ENCODE measurements at places on chromosomes 2 and 18. TPM values are rescaled to one million over a fixed set of nuclear protein-coding genes. Genes with fewer than 3 reads are reported as not detected.

NCOA1 gene
- total RNA-seq: 46.5 TPM

APCDD1 gene
- 30.7 TPM for total RNA-seq

DNA sequence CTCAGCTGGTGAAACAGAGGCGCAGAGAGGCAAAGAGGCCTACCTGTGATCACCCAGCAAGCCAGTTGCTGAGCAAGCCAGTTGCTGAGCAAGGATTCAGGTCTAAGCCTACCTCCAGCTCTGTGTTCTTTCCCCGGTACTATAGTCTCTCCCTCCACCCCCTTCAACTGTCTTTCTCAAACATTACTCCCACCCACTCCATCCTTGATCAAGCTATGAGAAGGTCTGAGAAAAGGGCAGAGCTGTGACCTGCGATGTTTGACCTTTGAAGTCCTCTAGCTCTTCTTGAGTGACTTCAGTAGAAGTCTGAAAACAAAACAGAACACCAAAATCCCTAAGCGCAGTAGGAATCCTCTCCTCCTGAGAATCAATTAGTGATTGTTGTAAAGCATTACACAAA, 665.2 kb upstream of the ID2 start:
- H3K27me3 ChIP-seq: no peaks in the 10 kb centered on the region
- DNase-seq: no peak
- no peak overlapping the region for H3K27ac ChIP-seq

GRCh38 chr2:128690869-128691268, 372.2 kb upstream of the HS6ST1 start:
- H3K27ac ChIP-seq: no peak overlapping the region
- no peaks in the 10 kb centered on the region for H3K36me3 ChIP-seq
- DNase-seq: no peak
- no peak overlapping the region for H3K4me3 ChIP-seq
- H3K27me3 ChIP-seq: no peaks in the 10 kb centered on the region

SAG gene
- total RNA-seq: not detected

DNA sequence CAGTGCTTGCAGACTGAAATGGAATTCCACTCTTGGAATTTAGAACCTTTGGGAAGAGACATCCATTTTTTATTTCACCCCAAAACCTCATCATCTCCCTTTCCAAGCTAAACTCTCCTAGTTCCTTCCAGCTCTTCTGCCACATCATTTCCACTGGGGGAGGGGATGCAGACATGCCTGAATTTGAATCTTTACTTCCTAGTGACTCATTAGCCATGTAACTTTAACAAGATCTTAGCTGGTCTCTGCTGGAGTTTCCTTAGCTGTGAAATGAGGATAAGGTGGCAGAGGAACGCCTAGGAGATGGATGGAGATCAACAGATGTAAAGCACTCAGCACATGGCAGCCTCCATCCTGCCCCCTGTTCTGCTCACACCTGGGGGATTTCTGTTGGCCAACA, 266.8 kb downstream of the EN1 start:
- no peaks in the 10 kb centered on the region for H3K36me3 ChIP-seq
- no peaks in the 10 kb centered on the region for H3K4me1 ChIP-seq
- no peaks in the 10 kb centered on the region for H3K27me3 ChIP-seq
- H3K27ac ChIP-seq: no peak overlapping the region
- no peak overlapping the region for H3K4me3 ChIP-seq

CROCC2 gene
- total RNA-seq: not detected

PAX8 gene
- total RNA-seq: 2.1 TPM

GRCh38 chr2:106165029-106165428, 29.1 kb downstream of the UXS1 start:
- peaks cover 3% of the 10 kb centered on the region for H3K36me3 ChIP-seq
- DNase-seq: no peak
- peaks cover 6% of the 10 kb centered on the region for H3K4me1 ChIP-seq
- H3K27me3 ChIP-seq: no peaks in the 10 kb centered on the region
- no peak overlapping the region for H3K4me3 ChIP-seq

AOX1 gene
- 80.4 TPM for total RNA-seq

GRCh38 chr2:12074126-12074844, 327.9 kb downstream of the LPIN1 start:
- no peaks in the 10 kb centered on the region for H3K36me3 ChIP-seq
- no peaks in the 10 kb centered on the region for H3K4me1 ChIP-seq
- no peak overlapping the region for H3K4me3 ChIP-seq
- H3K27ac ChIP-seq: no peak overlapping the region
- no peaks in the 10 kb centered on the region for H3K27me3 ChIP-seq

GRCh38 chr2:231163414-231164095, 34.9 kb upstream of the ARMC9 start:
- H3K27ac ChIP-seq: peak overlapping the region; percentile 70
- no peak overlapping the region for H3K4me3 ChIP-seq
- no peaks in the 10 kb centered on the region for H3K27me3 ChIP-seq
- no peak for DNase-seq

GRCh38 chr2:39411181-39411944, 25.7 kb downstream of the MAP4K3 start:
- no peak overlapping the region for H3K27ac ChIP-seq
- no peaks in the 10 kb centered on the region for H3K36me3 ChIP-seq
- H3K4me1 ChIP-seq: peaks cover 93% of the 10 kb centered on the region
- DNase-seq: no peak
- H3K4me3 ChIP-seq: no peak overlapping the region

DNA sequence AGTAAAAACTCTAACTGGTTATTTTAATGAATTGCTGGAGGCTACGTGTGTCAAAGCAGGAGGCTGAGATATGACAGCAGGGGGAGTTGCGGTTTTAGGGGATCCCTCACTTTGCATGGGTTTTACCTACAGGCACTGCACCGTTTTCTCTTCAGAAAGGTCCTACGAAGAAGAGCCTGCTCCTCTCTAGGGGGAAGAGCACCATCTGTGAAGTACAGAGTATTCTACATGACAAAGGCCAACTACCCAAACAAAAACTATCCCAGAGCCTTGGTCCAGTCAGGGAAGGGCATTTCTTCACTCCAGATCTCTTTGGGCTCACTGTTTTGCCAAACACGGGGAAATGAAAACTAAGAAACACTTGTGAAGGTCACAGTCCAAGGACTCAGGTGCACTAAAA, 696.7 kb upstream of the SOX11 start:
- no peak for DNase-seq
- no peak overlapping the region for H3K4me3 ChIP-seq
- H3K27me3 ChIP-seq: no peaks in the 10 kb centered on the region
- H3K36me3 ChIP-seq: no peaks in the 10 kb centered on the region
- H3K27ac ChIP-seq: no peak overlapping the region

DNA sequence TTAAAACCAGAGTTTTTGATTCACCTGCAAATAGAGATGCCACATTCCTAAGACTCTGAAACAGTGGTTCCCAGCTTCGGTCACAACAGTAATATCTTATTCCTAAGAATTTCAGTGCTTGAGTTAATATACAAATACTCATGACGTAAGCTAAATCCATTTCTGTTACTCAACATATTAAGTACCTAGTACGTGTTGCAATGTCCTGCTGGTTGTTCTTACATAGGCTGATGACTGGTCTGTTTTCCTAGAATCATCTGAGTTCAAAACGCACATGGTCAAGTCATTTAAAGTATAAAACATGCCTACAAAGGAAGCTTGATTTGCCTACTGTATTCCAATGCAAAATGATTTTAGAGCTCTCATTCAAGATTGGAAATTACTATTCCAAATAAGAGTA, 7.2 kb downstream of the NCL start:
- H3K36me3 ChIP-seq: peaks cover 96% of the 10 kb centered on the region
- H3K4me3 ChIP-seq: no peak overlapping the region
- no peak for DNase-seq
- no peaks in the 10 kb centered on the region for H3K27me3 ChIP-seq
- H3K4me1 ChIP-seq: peaks cover 6% of the 10 kb centered on the region
- no peak overlapping the region for H3K27ac ChIP-seq

ZNG1B gene
- total RNA-seq: 28.4 TPM

DNA sequence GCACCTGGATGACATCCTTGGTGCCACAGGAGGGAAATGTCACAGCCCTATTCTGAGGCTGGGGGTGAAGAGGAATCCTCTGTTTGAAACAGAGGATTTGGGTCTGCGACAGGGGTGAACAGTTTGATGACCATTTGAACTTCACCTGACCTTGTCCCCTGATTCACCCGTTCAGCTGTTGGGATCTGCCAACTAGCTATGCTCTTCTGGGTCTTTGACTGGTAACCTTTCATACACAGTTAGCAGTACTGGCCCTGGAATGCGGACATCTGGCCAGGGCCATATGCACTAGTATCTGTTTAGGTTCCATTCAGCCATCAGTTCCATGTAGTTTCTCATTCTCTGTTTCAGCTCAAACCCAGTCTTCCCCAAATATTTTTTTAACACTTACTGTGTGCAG, 72.6 kb upstream of the MCFD2 start:
- no peak overlapping the region for H3K4me3 ChIP-seq
- H3K4me1 ChIP-seq: peaks cover 90% of the 10 kb centered on the region
- H3K36me3 ChIP-seq: no peaks in the 10 kb centered on the region
- DNase-seq: no peak

ANKRD30BL gene
- total RNA-seq: not detected

DNA sequence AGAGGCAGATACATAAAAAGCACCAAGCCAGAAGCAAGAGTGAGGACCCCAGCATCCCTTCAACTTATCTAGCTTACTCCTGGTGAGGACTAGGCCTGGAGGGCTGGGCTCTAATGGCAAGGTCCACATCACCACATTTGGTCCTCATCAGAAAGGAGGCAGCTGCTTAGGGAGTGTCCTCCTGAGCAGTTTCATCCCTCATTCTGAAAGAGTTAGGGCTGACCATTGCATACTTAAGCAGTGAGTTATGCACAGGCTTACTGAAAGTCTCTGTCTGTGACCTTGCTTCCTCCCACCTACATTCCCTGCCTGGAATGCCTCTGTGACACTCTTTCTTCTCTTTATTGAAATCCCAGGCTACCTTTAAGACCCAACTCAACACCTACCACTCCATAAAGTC, 301.8 kb upstream of the ACVR2A start:
- H3K36me3 ChIP-seq: no peaks in the 10 kb centered on the region
- DNase-seq: no peak
- no peaks in the 10 kb centered on the region for H3K27me3 ChIP-seq
- peaks cover 40% of the 10 kb centered on the region for H3K4me1 ChIP-seq

SPHKAP gene
- total RNA-seq: 0.52 TPM

AFTPH gene
- 27.5 TPM for total RNA-seq

PCARE gene
- not detected for total RNA-seq

- no peaks in the 10 kb centered on the region for H3K36me3 ChIP-seq
- no peak overlapping the region for H3K4me3 ChIP-seq
- no peaks in the 10 kb centered on the region for H3K27me3 ChIP-seq
- DNase-seq: peak; percentile 53
Observed at GRCh38 chr2:196337208-196337953, 166.0 kb upstream of the STK17B start.

DNA sequence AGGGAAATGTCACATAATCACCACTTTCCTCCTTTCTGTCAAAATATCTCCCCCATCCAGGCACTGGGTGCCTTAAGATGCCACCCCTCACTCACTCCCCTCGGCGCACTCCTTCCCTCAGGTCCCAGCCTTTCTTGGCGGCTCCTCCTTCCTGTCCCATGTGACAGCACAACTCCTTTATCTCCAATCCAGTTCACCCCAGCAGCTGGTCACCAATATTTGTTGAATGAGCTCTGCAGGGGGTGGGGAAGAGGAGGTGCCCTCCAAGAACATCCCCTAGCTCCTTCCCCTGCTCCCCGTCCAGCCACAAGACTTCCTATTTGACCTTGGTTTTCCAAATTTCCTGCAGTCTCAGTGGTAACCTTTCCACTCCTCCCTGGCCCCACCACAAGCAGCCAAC, 31.6 kb upstream of the ID2 start:
- H3K27ac ChIP-seq: no peak overlapping the region
- no peak for DNase-seq
- H3K4me1 ChIP-seq: no peaks in the 10 kb centered on the region
- H3K36me3 ChIP-seq: no peaks in the 10 kb centered on the region

DNA sequence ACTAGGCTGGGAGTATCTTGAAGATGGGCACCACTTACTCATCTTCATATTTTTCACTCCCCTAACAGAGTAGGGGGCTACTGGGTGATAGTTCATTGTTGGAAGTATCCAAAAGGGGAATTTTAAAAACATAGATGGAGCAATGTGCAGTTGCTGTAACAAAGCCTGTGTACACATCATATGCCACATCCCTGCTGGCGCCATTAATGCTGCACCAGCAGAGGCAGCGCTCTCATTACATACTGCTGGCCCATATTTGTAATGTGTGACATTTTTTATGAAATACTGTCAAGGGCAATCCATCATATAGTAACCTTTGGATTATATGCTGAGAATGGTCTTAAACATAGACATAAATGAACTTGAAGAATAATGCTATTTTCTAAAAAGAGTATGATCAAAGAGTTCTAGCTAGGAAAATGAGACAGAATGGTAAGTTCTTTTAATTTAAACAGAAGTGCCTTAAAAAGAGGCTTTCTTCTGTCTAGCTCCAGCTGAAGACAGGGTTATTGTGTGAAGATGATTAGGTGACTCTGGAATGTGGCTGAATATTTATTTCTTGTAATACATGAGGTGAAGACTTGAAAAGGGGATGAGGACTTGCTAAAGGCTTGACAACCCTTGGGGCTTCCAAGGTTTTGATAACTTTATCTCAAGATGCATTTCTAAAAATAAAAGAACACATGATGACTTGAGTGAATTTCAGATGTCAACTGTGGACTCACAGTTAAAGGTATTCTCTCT, 2.4 kb upstream of the TMEM178A start:
- no peak overlapping the region for H3K27ac ChIP-seq
- no peaks in the 10 kb centered on the region for H3K36me3 ChIP-seq
- no peak for DNase-seq
- peaks cover 22% of the 10 kb centered on the region for H3K4me1 ChIP-seq
- H3K27me3 ChIP-seq: no peaks in the 10 kb centered on the region
- no peak overlapping the region for H3K4me3 ChIP-seq

DNA sequence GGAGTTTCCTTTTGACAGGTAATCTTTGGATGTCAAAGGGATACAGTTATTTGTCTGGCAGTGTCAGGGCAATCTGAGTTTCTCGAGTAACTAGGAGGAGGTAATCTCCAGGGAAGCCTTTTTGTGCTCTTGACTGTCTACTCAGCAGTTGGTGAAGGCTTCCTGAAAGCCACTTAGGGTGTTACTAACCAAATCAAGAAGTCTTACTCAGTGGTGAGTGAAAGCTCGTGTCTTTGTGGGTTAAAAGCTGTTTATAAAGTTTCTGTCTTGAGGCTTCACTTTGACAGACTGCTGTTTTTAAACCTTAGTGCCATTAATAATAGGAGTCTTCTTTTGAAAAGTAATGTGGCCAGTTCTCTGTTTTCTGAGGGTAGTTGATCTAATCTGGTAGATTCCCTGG, 1.7 kb downstream of the THSD7B start:
- no peak overlapping the region for H3K4me3 ChIP-seq
- no peak overlapping the region for H3K27ac ChIP-seq
- no peaks in the 10 kb centered on the region for H3K36me3 ChIP-seq
- peaks cover 69% of the 10 kb centered on the region for H3K27me3 ChIP-seq
- no peak for DNase-seq

GRCh38 chr2:45820048-45820447, 168.6 kb downstream of the PRKCE start:
- H3K27me3 ChIP-seq: no peaks in the 10 kb centered on the region
- no peak overlapping the region for H3K27ac ChIP-seq

UGT1A8 gene
- total RNA-seq: not detected

ITGA6 gene
- 46.5 TPM for total RNA-seq

CERS6 gene
- 50.7 TPM for total RNA-seq

- DNase-seq: no peak
- no peak overlapping the region for H3K4me3 ChIP-seq
- no peaks in the 10 kb centered on the region for H3K36me3 ChIP-seq
- no peaks in the 10 kb centered on the region for H3K27me3 ChIP-seq
Observed at GRCh38 chr2:231472816-231473215, 8.5 kb upstream of the NCL start.

All from esophagus muscularis mucosa (tissue), 4 donors.